ENCODE measurements at places on chromosomes 11 and 22.
A peak's percentile ranks its signal among the peaks of the same experiment; 100 is the strongest.

- no peak for DNase-seq
Observed at GRCh38 chr11:26149585-26149984, 182.3 kb upstream of the ANO3 start.

DNA sequence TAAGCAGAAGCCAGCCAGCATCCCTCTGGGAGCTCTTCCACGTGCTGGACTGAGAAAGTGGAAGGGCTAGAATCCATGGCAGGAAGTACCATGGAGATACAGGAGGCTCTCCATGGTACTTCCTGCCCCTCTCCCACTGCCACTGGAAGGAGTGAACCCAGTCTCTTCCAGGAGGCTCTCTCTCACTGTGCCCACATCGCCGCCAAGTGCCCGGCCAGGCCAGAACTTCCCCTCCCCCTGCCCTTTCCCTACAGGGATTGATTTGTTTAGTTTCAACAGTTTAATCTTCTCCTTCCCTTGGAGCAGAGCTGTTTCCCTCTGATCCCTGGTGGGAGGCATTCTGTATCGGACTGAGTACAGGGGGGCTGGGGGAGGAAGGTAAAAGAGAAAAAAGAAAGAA is 133.6 kb downstream of the DSCAML1 start:
- no peak for DNase-seq

GRCh38 chr22:25749420-25750169 is 7.6 kb downstream of the MYO18B start:
- no peak for DNase-seq

DNA sequence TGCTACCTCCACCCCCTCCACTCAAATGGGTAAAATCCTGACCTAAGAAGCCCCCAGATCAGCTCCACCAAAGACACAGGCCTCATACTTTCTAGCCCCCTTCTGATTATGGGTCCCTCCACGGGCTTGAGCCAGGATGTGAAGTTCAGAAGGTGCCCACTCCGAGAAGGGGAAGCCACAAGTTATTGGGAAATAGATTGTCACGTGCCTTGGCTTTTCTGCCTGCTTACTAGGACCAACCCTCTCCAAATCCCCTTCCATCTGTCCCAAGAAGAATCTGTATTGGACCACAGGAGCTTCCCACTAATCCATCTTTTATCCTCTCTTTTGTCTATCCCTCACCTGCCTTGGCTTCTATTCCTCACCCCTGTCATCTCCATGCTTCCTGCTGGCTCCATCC is 3.0 kb upstream of the NRGN start:
- no peak for DNase-seq

DNA sequence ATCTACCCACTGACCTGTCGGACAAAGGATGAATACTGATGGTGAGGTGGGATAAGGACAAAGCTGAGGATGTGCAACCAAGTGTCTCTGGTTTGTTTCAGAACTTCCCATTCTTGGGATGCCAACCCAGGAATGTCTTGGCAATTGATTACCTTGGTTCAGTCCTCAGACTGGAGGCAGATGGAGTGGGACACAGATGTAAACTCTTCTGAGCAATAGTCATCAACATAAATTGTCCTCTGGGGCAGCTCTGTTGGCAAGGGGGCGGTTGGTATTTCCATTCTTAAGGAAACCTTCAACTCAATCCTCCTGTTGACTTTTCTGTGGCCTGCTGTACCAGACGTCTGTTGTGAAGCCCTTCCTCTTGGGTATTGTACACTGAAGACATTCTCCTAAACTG is 6.8 kb downstream of the ABTB2 start:
- no peak for DNase-seq

- no peak for DNase-seq
Observed at GRCh38 chr11:45409587-45409986, 123.4 kb upstream of the SYT13 start.

DNA sequence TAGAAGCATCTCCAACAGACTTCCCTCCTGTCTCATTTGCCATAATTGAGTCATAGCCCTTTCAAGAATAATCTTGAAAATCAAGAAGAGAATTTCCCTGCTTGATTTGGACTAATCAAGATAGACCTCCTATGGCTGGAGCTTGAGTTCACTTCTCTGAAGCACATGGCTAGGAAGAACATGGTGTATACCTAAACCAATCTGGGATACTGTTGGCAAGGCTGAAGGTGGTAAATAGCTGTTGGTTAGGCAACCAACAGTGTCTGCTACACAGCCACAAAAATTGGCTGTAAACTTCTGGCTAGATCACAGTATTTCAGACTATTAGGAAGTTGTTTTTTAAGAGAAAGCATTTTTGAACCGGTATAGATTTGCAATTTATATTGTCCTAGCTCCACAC is 4.9 kb downstream of the CRYAB start:
- no peak for DNase-seq

GRCh38 chr11:42571131-42571877 is 740.5 kb upstream of the API5 start:
- no peak for DNase-seq

DNA sequence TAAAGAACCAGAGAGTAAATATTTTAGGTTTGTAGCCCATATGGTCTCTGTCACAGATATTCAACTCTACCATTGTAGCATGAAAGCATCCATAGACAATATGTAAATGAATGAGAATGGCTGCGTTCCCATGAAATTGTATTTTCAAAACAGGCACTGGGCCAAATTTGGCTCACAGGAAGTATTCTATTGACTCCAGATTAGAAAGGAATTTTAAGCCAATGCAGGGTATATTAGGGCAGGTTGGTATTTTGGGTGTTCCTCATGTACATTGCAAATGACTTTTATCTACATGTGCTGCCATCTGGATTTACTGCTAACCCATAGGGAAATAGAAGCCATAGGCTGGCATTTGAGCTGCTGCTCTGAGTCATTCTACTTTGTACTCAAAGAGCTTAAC is 35.1 kb upstream of the PDGFD start:
- no peak for DNase-seq

GRCh38 chr11:60477035-60477445 is 15.5 kb upstream of the MS4A12 start:
- no peak for DNase-seq

DNA sequence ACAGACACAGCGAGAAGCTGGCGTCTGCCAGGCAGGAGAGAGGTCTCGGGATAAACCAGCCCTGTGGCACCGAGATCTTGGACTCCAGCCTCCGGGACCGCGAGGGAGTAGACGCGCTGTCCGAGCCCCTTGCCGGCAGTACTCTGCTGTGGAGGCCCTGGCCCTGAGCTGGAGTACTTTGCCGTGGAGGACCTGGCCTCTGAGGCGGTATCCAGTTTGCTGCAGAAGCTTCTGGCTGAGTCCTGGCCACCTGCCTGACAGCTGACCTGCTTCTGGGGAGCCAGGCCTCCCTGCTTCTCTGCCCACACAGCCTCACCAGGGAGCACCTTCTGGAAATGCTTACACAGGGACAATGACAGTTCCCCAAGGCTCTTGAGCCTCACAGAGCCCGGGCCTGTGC is 31.6 kb upstream of the CARS1 start:
- no peak for DNase-seq

DNA sequence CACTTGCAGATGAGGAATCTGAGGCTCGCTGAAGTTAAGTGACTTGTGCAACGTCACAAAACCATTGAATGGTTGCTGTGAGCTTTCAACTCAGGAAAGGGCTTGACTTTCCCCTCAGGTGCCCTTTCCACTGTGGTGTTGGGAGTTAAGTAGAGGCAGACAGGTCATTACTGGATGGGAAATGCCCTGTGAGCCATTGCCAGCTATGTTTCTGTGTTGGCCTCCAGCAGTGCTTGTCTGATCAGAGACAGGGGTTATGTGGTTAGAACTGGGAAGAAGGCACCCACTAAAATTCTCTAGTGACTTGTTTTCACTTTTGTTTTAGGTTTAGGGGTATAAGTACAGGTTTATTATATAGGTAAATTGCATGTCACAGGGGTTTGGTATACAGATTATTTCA is 96.6 kb downstream of the FDX1 start:
- no peak for DNase-seq

DNA sequence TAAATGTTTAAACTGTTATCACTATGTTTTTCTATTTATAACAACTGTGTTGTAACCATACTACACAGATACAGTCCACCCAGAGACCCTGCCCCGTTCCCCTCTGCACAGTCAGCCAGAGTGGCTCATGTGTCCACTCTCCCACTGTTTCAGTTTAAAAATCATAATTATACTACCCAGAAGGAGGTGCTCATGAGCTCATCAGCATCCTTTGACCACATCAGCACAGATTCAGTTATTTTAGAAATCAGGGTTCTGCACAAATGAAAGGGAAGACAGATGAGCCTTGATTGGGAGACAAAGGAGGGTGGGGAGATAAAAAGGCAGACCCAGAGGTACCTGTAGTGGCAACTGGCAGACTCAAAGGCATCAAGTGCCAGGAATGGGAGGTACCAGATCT is 124.3 kb downstream of the RCN1 start:
- DNase-seq = no peak

GRCh38 chr11:78605296-78605695 is 30.6 kb upstream of the NARS2 start:
- no peak for DNase-seq

GRCh38 chr11:78796956-78797355 is 222.3 kb upstream of the NARS2 start:
- DNase-seq = no peak

GRCh38 chr22:34805771-34806170 is 260.2 kb upstream of the ISX start:
- no peak for DNase-seq

GRCh38 chr11:44578279-44578678 is 12.8 kb downstream of the CD82 start:
- no peak for DNase-seq

GRCh38 chr22:27347951-27348350 is 453.6 kb downstream of the MN1 start:
- DNase-seq = no peak

DNA sequence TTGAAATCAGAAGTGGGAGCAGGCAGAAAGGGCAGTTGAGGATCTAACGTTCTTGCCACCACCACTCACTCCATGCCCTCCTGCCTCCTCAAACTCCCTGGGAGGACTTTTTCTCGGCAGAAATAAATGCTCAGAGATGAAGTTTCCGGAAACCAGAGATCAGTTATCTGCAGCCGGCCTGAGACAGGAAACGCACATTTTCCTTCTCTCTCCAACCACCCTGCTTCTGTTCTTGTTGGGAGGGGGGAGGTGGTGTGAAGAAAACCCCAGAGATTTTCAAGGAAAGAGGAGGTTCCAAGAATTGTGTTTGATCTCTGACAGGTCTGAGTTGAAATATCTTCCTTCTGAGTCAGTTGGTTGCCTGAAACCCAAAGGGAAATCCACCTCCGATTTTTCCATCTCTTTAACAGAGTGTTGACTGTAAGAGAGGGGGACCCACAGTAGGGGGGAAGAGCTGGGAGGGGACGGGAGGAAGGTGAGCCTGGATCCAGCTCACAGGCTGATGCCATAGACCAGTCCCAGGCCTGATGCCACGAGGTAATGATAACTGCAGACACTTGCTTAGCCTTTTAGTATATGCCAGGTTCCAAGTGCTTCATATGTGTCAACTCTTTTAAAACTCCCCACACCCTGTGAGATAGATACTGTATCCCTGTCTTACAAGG is 100.8 kb downstream of the TRAF6 start:
- peak; percentile 13 for DNase-seq

- no peak for DNase-seq
Observed at GRCh38 chr11:111777094-111778046, 11.2 kb upstream of the PPP2R1B start.

DNA sequence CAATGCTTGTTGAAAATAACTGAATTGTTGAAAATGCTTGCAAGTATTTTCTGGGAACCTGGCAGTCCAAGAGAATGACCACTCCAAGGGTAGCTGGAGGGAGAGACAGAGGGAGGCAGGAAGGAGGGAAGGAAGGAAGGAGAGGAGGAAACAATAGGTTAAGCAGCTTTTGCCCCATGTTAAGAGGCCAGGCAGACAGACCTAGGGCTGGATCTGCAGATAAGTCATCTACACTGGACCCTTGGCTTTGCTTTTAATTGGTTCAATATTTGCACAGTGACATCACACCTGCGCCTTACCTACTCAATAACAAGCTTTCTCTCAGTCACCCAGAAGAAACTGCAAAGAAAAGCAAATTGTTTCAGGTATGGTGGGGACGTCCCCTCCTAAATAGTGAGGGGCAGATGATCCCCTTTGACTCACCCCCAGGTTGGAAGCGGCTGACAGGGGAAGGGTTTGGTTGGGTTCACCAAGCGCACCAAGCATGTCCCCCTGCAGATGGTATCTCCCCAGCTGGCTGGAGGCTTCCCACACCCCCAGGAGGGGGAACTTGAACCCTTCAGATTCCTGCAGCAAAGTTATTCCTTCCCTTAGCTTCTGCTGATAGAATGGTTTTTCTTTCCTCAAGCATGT is 24.3 kb downstream of the MYH9 start:
- DNase-seq = no peak

- no peak for DNase-seq
Observed at GRCh38 chr11:60864856-60865513, 2.4 kb upstream of the ZP1 start.

DNA sequence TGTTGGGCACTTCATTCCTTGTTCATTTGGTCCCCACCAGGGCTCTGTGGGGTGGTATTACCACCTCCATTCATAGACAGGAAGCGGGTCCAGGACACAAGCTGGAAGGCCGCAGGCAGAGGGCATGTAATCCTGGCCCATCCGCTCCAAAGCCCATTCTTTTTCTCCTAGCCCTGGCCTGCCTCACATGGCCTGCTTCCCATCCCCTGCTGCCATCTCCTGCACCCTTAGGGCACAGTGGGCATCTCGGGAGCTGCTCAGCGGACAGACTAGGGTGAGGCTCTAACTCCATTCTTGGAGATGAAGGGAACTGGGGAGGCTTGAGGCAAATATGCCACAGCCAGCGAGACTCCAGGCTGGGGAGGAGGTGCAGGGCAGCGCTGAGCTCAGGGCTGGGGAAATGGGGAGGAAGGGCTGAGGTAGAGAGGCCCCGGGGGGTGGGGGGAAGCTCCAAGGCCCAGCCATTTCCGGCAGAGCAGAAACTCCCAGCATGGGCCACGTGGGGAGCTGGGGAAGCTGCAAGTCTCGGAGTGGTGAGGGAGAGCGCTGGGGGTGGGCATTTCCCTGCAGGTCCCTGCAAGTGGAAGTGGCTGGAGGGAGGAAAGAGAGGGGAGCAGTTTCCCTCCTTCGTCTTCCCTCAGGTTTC is 14.3 kb upstream of the BCL9L start:
- DNase-seq = no peak

DNA sequence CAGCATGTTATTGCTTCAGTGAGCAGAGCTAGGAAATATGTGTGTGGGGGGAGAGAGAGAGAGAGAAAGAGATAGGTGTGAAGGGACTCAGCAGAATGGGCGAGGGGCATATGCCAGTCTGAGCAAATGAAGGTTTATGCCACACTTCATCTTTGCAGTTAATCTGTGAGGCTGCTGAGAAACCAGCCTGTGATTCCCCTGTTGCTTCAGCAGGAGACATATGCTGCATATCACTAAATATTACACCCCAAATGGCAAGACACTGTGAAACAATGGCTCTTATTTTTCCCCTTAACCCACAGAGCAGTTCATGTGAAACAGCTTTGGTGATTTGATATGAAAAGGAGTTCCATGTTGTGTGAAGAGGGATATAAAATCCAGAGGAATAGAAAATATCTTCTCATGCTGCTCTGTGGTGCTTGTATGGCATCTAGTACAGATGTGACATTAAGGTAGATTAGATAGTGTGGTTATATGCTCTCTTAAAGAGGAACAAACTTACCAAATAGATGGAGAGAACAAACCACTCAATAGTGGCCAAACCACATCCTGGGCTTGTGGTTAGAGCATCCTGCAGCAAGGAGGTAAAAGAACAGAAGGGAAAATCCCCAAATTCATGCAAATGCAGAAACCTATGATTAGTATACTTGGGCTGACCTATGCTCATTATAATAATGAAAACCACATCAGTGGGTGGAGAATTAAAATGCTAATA is 864.2 kb downstream of the FAM181B start:
- peak; percentile 62 for DNase-seq
